ENCODE measurements at places on chromosomes 1 and 21.

DNA sequence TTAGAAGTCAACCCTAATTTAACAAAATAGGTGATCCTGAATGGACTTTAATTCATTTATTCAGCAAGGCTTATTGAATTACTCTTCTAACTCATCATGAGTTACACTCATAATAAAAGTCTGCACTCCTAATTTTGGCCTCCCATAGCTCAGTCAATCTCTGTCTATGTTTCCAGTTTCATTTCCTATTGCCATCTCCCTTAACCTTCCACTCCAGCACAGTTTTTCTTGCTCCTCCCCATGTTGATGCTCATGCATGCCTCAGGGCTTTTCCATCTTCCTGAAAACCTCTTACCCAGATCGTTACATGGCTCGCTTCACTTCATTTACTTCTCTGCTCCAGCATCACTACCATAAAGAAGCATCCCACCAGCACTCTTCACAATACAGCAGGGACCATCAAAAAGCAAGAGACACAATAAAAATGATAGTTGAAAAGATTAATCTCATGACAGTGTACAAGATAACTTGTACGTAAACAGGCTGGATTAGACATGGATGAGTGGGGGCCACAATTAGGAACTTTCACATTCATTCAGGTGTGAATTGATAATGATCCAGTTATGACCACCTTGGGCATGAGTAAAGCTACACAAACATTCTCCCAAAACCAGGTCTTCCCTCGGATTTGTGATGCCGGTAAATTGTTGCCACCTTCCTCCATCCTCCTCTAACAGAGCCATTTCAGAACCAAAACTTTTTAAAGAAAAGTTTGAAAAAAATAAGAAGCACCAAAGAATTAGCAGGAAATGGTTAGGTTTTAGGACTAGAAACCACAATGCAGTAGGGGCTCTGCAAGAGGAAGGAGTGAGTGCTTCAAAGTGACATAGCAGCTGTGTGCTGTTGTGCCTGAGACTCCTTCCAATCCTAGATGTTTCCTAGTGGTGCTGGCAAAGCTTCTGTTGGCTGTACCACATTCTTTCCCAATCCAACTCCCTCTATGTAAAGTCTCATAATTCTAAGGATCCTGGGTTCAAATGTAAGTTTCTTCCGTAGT is 89.8 kb downstream of the OLFML2B start:
- no peak for DNase-seq

- no peak for DNase-seq
Measured at GRCh38 chr21:37619464-37619974, 252.9 kb downstream of the DYRK1A start.

DNA sequence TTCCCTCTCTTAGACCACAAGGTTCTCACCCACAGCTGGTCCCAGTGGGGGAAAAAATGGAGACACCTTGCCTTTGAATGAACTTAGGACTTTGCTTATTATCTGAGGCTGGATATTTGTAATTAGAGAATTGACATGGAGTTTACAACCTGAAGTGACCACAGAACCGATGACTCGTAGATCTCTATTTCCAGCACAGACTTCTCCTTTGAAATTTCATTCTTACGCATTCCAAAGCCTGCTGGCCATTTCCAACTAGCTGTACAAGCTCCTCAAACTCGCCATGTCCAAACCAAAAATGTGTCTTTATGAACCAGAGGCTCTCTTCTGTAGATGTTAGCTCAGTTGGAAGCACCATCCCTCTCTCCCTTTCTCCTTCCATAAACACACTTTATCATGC is 12.0 kb downstream of the RAB7B start:
- no peak for DNase-seq

DNA sequence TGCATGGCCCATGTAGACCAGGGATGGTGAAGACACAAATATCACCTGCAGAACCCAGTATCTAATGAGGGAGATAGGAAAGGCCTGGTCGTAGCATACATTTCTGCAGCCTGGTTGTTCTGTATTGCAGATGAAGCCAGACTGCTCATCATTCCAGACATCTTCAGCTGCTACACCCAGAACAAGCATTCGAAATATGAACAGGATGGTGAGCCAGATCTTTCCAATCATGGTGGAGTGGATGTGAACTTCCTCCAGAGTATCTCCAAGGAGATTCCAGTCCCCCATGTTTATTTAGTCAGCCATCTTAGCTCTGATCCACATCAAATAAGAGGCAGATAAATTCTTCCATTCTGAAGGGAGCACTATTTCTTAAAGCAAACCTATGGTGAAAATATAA is 2.7 kb upstream of the MYCBP start:
- DNase-seq, result no peak

- no peak for DNase-seq
Measured at GRCh38 chr1:232390590-232390989, 239.3 kb downstream of the SIPA1L2 start.

- no peak for DNase-seq
Measured at GRCh38 chr21:43723648-43724047, 4.7 kb downstream of the PDXK start.
